H54 (cell line): ENCODE measurements at places on chromosomes 6 and 20.

DNA sequence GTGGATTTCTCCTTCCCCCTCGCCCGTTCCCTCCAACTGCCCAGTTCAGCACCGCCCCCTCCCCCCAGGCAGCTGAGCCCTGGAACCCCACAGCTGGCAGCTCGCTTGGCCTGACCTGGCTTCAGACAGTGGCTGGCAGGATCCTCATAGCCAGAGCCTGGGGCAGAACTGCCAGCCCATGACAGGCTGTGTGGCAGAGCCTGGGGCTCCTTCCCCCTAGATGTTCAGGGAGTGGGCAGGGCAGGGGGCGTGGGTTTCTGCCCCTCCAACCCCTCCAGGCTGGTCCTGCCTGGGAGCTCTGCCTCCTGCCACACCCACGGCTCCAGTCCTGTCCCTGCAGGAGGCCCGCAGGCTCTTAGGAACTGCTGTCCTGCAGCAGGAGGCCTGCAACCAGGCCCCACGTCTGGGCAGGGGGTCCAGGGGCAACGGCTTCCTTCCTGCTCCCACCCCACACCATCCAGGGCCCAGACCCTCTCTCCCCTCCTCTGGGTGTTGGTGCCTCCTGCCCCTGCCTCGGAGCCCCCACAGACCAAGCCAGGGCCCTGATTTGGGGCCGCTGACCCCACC is 9.6 kb upstream of the KCNQ2 start:
- DNase-seq: no peak

GRCh38 chr6:119110601-119111548 is 32.4 kb upstream of the FAM184A start:
- no peak for DNase-seq

GRCh38 chr6:157779705-157780604 is 43.1 kb upstream of the SNX9 start:
- DNase-seq: no peak

DNA sequence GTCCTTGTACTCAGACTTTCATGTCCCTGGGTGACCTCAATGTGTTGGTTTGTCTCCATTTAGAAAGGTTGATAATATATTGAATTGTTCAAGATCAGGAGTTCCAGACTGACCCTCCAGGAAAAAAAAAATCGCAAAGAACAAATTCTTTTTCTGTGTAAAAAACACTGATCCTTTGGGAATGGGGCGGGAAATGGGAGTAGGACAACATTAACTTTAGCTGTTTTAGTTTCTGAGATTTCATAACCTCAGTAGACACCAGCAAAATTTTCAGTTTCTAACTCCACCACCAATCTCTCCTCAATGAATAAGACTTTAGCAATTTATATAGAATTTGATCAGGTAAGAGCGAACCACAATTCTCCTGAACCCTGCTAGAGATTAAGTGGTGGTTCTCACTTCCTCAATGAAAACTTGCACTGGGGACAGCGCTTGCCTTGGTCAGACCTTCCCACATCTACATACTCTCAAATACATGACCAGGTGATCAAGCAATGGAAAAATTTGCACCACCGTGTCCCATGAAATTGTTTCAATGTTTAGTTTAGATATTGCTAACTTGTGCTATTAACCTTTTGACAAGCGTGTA is 231.2 kb upstream of the PLN start:
- no peak for DNase-seq

DNA sequence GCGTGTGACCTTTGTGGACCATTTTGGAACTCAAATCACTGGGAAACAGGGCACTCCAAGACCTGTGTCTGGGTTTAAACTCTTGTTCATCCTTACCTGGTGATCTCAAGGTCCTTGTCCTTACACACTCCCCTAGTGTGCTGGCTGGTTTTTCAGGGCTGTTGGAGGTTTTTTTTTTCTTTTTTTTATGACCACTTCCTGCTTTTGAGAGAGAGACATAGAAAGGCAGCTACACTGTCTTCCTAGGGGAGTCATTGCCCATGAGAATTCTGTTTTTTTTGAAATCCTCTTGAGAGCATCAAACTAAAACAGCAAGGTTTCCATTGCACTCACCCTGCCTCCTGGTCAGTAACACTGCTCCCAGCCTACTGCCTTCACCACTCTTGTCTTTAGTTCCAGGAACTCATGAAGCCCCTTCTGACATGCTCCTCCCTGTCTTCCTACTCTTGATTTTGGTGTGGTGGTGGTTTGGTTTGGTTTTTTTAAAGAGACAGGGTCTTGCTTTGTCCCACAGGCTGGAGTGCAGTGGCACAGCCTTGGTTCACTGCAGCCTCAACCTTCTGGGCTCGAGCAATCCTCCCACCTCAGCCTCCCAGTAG is 28.6 kb downstream of the PRPH2 start:
- no peak for DNase-seq

DNA sequence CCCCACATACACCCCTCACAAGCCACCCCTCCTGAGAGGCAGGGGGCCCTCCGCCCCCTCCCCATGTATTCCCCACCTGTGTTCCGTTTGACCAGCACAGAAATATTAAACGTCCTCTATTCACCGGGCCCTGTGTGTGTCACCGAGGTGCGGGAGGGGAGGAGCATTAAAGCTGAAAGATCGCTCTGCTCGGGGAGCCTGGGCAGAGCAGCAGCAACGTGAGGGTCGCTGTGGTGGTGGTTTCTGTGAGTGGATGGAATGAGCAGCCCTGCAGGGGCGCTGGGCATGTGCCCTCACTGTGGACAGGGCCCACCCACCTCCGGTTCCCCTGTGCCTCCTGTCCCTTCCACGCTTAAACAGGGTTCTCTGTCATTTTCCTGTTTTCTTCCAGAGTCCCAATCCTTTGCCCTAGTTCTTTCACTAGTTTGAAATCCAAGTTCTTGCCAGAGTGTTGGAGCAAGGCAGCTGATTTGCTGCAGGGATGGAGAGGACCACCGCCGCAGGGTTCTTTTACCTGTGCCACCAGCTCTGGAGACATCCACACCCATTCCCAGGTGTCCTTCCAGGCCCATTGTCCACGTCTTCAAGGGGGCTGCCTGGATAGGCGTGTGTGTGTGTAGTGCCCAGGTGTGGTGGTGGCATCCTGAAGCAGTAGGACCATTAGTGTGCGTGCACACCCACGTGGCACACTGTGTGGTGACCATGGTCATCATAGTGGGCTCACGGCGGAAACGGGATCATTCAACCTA is 37.6 kb upstream of the MDFI start:
- DNase-seq: no peak

- DNase-seq: no peak
Measured at GRCh38 chr6:5462856-5463255, 201.5 kb downstream of the FARS2 start.

GRCh38 chr6:54467384-54467783 is 159.1 kb downstream of the TINAG start:
- DNase-seq: no peak

DNA sequence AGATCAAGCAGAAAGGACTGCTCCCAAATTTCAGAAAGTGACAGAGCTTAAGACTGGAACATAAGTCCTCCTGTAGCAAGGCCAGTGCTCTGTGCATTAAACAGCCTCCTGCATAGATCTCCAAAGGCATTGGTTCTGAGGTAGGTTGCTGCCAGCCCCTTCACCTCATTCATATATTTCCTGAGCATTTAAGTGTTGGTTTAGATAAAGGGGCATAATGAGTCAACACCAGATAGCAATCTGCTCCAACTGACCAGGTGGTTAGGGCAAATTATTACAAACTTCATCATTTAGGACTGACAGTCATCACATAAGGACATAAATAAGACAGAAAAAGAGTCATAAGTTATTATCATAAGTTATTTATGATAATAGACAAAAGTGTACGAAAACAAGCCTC is 10.7 kb downstream of the PTPRK start:
- DNase-seq: no peak

GRCh38 chr6:24272553-24272952 is 85.3 kb downstream of the DCDC2 start:
- no peak for DNase-seq

DNA sequence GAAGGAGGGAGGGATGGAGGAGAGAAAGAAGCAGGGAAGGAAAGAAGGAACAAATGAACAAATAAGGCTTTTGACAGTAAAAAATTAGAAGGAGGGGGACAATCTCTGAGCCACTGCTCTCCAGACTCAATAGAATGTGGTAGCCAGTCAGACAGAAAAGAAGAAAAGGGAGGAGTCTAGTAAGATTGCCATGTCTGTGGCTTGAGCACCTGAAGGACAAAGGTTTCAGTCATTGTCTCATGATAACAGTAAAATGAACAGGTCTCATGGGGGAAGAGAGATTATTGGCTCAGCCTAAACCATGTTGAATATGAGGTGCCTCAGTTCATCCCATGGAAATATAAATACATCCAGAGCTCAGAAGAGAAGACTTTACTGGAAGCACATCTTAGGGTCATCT is 14.0 kb upstream of the LOC128125822 start:
- no peak for DNase-seq
